ENCODE measurements at places on chromosomes 12 and 14.

GRCh38 chr12:65319688-65320200 is 41.3 kb downstream of the MSRB3 start:
- peak; percentile 46 for DNase-seq

DNA sequence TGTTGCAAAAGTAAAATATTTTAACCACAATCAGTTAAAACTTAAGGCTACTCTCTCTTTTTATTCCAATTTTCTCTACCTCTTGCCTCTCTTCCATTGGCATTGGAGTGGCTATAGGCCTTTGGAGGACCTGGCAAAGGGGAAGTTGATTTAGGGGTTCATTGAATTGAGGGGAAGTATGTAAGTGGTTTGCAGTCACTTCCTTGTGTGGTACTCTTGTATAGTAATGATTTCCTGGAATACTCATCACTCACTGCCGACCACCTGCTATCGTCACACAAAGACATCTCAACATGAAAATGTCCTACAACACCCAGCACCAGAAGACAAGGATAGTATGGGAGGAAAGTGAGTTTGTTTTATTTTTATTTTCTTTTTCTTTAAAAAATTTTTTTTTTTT is 45.7 kb upstream of the CPM start:
- no peak for DNase-seq

DNA sequence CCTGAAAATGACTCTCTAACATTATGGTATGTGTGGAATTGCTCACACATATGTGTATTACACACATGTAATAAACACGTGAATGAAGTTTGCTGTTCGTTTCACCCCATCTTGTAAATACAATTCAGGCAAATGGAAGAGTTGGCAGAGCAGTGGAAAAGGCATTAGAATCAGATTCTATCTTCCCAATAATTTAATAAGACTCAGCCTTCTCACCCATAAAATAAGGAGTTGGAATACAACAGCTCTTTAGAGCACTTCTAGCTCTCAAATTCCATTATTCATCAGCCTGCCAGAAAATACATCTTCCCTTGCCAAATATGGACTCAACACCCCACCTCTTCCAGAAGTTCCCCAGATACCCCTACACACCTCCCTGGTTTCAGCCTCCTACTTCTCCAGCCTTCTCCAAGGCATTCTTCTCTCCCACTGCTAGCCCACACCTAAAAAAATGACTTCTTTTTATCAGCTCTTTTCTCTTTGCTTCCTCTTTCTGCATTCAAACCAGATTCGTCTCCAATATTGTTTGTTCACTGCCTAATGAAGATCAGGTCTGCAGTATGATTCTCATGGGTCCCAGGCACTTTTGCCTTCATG is 66.2 kb upstream of the DYRK2 start:
- DNase-seq = no peak

- no peak for DNase-seq
Observed at GRCh38 chr12:66217342-66217917, 28.4 kb downstream of the IRAK3 start.

GRCh38 chr14:92785667-92786426 is 8.3 kb upstream of the GOLGA5 start:
- peak; percentile 86 for DNase-seq

DNA sequence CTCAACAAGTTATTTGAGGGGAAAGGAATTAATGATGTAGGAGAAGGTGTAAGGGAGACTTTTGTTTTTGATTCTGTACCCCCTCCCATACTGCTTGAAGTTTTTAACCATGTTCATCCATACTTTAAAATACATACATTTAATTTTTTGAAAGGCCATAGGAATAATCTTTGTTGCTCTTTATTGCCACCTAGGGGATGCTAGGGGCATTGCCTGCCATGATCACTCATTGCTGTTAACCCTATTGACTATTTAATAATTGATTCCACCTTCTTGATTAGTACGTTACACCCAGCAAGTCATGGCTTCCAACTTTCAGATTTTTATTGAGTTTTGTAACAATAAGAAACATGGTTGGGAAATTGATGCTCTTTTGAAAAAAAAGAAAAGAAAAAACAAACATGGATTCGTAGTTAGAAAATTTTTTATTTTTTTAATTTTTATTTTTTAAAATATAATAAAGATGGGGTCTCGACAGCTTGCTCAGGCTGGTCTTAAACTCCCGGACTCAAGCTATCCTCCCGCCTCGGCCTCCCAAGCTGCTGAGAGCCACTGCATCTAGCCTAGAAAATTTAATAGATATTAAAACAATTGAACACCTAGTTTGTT is 8.5 kb upstream of the PRKAB1 start:
- DNase-seq = no peak

DNA sequence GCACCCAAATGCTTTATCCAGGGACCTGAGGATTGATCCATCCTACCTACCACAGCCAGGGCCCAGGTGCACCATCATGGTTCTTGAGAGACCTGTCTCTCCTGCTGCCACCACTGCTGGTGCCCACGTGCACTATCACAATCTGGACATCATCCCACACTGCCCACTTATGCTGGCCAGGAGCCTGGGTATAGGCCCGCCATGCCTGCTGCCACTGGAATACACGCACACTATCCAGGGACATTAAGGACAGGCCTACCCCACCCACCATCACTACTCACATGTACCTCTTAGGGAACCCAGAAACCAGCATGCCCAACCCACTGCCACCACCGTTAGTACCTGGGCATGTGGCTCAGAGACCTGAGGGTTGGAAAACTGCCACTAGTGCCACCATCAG is 207.7 kb downstream of the NELL2 start:
- no peak for DNase-seq

- no peak for DNase-seq
Observed at GRCh38 chr14:68513838-68514607, 278.8 kb downstream of the ZFP36L1 start.

GRCh38 chr14:87989956-87990299 is 3.1 kb downstream of the GALC start:
- DNase-seq = no peak

DNA sequence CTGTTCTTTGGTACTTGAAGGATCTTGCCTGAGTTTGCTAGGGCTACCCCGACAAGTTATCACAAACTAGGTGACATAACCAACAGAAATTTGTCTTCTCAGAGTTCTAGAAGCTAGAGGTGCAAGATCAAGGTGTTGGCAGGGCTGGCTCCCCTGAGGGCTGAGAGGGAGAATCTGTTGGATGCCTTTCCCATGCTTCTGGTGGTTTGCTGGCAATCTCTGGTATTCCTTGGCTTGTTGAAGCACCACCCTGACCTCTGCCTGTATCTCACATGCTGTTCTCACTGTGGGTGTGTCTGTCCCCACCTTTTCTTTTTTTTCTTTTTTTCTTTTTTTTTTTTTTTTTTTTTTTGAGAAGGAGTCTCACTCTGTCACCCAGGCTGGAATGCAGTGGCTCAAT is 81.2 kb downstream of the VCPKMT start:
- DNase-seq = no peak

DNA sequence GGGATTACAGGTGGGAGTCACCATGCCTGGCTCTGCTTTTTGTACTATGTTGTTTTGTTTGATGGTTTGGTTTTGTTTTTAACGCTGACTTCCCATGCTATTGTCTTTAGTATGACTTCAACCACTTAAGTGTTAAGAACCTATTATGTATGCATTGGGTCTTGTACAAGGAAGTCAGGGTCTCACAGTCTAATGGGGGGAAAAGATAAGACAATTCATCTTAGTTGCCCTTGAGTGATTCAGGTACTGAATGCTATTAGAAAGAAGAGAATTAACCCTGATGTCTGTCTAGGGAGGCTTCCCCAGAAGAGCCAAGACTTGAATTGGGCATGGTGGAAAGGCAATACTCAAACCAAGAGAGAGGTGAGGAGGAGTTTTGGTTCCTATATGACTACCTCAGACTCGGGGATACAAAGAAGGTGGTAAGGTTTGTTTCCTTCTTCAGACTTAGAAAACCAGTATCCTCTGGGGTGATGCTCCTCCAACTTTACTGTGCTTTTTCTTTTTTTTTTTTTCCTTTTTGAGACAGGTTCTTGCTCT is 64.6 kb downstream of the SUSD6 start:
- no peak for DNase-seq

- DNase-seq = peak; percentile 14
Observed at GRCh38 chr14:59362513-59362912, 102.7 kb downstream of the GPR135 start.

- DNase-seq = no peak
Observed at GRCh38 chr14:64773046-64773445, 68.8 kb downstream of the PLEKHG3 start.

- DNase-seq = peak; percentile 88
Observed at GRCh38 chr12:42961395-42961794, 371.8 kb upstream of the PRICKLE1 start.

DNA sequence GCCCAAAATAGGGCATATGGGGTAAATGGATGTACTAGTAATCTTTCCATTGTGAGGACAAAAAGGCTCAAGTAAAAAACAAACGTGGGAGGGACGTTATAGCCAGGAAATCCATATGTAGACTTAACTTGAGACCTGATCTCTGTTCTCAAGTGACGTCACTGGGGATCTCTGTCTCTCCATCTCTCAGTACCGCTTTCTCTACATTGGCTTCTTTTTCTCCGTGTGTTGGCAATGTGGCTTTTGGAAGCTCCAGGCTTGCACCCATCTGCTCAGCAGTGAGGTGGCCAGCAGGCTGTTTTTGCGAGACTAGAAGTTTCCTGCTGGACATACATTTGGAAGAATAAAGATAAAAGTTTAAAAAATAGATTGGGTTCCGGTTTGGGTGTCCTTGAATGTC is 66.0 kb upstream of the NRXN3 start:
- DNase-seq = no peak

- no peak for DNase-seq
Observed at GRCh38 chr12:31832740-31833729, 104.2 kb upstream of the AMN1 start.

GRCh38 chr14:38107216-38107631 is 100.5 kb upstream of the SSTR1 start:
- DNase-seq = no peak

GRCh38 chr12:94731733-94732360 is 81.5 kb upstream of the TMCC3 start:
- no peak for DNase-seq

DNA sequence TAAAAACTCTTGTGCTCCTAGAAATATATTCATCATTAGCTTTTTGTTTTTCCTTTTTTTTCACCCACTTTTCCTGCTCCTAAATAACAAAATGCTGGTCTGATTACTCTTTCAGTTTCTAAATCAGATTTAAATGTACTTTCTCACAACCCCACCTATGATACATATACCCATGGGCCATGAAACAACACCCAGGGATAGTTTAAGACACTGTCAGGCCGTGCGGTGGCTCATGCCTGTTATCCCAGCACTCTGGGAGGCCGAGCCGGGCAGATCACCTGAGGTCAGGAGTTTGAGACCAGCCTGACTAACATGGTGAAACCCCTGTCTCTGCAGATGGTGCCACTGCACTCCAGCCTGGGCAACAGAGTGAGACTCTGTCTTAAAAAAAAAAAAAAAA is 1.6 kb upstream of the NUMB start:
- no peak for DNase-seq

- no peak for DNase-seq
Observed at GRCh38 chr12:74515849-74516248, 21.8 kb upstream of the ATXN7L3B start.

Measured in fibroblast of skin of abdomen (primary cell).